ENCODE measurements at places on chromosomes 12 and 14. TPM values are rescaled to one million over a fixed set of nuclear protein-coding genes. Genes with fewer than 3 reads are reported as not detected.
A peak's percentile ranks its signal among the peaks of the same experiment; 100 is the strongest.

Gene C1R
- polyA plus RNA-seq: 254 TPM

Gene CCDC196
- not detected for polyA plus RNA-seq

Gene ADGRD1
- polyA plus RNA-seq: 9.3 TPM

Gene DLK1
- 0.89 TPM for polyA plus RNA-seq

Gene MEG3
- polyA plus RNA-seq: 86.5 TPM

Gene A2M
- polyA plus RNA-seq: 4.7 TPM

Gene ITGB7
- 9.2 TPM for polyA plus RNA-seq

Gene RGS6
- polyA plus RNA-seq: 0.54 TPM

Gene AHNAK2
- polyA plus RNA-seq: 0.34 TPM

Gene CLEC1B
- 0.09 TPM for polyA plus RNA-seq

Gene POTEG
- not detected for polyA plus RNA-seq

Gene REC8
- polyA plus RNA-seq: 135 TPM

Gene KERA
- not detected for polyA plus RNA-seq

Gene AMN
- 71.0 TPM for polyA plus RNA-seq

Gene TAS2R8
- not detected for polyA plus RNA-seq

Gene NEK9
- 66.5 TPM for polyA plus RNA-seq

Gene CAPZA3
- polyA plus RNA-seq: not detected

- no peak for DNase-seq
Observed at GRCh38 chr12:122150127-122150681, 23.8 kb downstream of the IL31 start.

- no peak for DNase-seq
Observed at GRCh38 chr12:98259693-98260092, 255.7 kb upstream of the TMPO start.

DNA sequence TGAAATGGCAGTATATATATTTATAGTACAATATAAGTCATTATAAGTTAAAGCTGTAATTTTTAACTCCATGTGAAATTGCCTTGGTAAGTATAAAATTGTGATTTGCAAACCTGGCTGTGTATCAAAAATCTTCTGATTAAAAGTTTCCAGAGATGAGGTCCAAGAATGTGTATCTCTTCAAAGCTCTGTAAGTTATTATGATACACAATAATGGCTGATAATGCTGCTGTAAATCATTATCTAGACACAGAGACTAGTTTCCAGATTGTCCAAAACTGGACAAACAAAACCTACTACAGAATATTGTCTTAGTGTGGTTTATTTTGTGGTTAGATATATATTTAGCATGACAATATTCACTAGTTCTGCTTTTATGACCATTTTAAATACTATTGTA, 514.8 kb downstream of the SLC6A15 start:
- DNase-seq: no peak

GRCh38 chr14:99073431-99073830, 198.6 kb downstream of the BCL11B start:
- DNase-seq: no peak

GRCh38 chr12:41604830-41605229, 416.7 kb downstream of the PDZRN4 start:
- DNase-seq: peak; percentile 10

GRCh38 chr12:123076604-123077297, 74.1 kb downstream of the PITPNM2 start:
- peak; percentile 15 for DNase-seq

DNA sequence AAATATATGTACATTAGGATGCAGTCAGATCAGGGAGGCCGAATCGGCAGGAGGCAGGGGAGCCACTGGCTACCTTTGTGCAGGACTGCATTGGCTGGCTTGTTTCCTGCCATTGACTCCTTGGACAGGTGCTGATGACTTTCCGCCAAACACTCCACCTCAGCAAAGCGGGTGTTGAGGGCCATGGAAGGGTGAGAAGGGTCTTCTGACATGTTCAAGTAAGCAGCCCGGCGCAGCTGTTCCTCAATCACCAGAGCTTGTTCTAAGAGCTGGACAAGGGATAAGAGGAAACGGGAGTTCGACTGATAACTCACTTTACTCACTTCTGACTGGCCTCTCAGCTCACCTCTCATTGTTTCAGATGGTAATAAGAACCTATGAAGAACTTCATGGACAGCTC, 4.9 kb upstream of the NOP2 start:
- DNase-seq: no peak

DNA sequence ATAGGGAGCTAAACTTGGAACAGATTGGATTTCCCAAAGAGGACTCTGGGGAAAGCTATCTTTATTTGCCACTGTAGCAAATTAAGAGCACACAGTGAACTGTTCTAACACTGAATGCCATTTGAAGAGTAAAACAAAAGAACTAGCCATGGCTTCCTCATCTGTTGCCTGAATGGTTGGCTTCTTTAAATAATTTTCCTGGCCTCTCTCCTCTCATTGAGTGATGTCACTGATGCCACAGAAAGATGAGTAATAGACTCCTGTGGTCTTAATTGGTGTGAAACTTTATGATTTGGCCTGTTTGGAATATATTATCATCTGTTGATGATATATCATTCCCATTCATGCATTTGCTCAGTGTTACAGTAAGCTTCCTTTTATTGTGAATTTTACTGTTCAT, 42.5 kb downstream of the WDR20 start:
- no peak for DNase-seq

- DNase-seq: no peak
Observed at GRCh38 chr12:14981049-14981448, 8.2 kb downstream of the PDE6H start.

GRCh38 chr14:73800970-73801515, 50.6 kb upstream of the PTGR2 start:
- peak; percentile 79 for DNase-seq

- DNase-seq: peak; percentile 24
Observed at GRCh38 chr12:56839915-56840325, 76.8 kb downstream of the HSD17B6 start.

- DNase-seq: no peak
Observed at GRCh38 chr12:105120551-105120950, 13.0 kb downstream of the WASHC4 start.

DNA sequence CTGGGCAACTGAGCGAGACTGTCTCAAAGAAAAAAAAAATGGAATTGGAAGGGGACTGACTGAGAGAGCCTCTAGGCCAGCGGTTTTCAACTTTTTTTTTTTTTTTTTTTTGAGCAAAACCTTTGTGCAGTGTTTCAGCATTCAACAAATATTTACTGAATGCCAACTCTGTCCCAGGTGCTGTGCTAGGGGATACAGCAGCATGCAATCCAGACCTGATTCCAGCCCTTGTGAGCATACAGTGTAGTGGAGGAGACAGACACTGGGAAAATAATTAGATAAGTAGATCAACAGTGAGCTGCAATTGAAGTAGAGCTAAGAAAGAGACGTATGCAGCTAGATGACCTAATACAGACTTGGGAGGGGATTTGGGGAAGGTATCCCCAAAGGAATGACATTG, 23.8 kb upstream of the LTBP2 start:
- DNase-seq: no peak

DNA sequence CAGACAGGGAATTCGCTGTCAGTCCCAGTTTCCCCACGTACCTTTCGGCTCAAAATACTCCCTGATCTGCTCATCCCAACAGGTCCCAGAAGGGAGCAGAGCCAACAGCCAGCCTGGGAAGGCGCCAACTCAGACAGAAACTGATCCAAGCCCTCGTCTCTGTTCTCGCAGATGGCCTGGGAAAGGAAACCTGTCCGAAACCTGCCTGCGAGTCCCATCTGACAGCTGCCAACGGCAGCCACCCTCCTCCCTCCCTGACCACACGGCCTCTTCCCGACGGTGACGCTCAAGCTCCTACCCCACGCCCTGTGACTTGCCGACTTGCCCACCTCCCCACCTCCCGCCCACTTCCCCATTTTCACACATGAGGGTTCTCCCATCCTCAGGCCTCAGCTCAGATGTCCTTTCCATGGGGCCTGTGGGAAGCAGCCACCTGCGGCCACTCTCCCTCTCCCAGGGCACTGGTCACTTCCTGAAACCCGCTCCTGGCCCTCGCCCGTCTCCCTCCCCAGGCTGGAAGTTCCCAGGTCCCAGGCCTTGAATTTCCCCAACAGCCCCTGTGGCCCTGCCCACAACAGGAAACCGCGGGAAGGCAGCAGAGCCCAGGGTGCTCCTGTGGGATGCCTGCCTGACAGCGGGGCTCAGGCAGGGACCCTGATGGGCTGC, 60.9 kb upstream of the FBRSL1 start:
- DNase-seq: no peak

DNA sequence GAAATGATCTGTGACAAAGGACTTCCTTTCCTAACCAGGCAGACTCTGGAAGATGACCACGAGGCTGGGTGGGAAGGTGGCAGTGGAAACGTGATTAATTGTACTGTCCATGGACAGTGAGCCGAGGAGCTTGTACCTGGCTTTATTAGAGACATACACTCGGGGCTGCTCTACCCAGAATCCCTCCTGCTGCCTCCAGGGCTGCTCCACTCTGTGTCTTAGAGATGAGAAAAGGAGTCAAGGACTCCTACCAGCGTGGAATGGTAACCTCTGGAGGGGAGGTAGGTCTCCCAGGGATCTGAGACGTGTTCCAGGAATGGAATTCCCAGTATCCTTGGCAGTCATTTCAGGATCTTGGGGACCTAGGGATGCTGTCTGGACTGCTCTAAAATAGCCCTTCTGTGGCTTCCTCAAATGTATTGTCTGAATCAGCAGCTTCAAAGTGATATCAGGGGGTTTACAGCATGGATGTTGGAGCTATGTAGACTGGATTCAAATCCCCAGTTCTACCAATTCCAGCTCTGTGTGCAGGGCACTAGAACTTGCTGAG, 237.8 kb downstream of the CACNA1C start:
- DNase-seq: no peak

DNA sequence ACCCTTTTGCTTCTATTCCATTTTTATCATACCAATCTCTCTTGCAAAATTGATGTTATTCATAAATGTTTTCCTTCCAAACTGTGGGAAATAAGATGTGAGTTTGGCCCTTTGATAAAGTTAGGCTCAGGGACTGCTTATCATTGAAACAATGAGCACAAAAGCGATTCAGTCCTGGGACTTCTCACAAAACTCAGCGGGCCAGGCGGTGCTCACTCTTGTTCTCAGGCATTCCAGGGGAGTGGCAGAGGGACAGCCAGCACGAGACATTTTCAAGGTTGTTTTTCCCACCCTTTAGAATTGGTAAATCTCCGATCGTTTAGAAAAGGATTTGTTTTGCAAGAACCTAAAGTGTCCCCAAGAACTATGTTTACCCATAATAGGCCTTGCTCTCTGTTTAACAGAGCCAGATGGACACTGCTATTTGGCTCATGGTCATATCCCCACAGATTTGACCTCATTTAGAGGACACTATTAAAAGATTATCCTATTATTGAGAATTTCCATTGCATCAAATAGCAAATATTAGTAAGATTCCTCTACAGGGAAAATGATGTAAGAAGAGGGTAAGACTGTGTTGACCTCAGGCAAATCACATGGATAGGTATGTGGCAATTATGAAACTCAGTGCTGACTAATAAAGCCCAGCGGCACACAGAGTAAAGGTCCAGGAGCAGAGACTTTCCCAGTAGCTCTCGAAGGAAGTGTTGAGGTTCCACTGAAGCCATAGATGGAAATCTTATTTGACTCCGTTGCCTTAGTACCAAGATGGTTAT, 102.7 kb upstream of the USP44 start:
- DNase-seq: peak; percentile 52

DNA sequence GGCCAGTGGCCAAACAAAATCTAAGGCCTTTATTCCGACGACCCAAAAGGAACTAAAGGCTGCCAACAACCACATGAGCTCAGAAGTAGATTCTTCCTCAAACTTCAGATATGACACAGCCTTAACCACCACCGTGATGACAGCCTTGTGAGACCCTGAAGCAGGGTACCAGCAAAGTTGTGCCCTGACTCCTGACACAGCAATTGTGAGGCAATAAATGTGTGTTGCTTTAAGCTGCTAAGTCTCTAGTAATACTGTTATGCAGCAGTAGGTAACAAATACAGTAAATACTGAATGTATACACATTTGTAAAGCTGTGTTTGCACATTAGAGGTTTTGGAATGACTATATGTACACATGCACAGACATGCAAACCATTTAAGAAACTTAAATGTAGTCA, 10.7 kb upstream of the SLC6A13 start:
- DNase-seq: no peak

- DNase-seq: peak; percentile 43
Observed at GRCh38 chr12:95815632-95816212, 25.2 kb upstream of the NTN4 start.

DNA sequence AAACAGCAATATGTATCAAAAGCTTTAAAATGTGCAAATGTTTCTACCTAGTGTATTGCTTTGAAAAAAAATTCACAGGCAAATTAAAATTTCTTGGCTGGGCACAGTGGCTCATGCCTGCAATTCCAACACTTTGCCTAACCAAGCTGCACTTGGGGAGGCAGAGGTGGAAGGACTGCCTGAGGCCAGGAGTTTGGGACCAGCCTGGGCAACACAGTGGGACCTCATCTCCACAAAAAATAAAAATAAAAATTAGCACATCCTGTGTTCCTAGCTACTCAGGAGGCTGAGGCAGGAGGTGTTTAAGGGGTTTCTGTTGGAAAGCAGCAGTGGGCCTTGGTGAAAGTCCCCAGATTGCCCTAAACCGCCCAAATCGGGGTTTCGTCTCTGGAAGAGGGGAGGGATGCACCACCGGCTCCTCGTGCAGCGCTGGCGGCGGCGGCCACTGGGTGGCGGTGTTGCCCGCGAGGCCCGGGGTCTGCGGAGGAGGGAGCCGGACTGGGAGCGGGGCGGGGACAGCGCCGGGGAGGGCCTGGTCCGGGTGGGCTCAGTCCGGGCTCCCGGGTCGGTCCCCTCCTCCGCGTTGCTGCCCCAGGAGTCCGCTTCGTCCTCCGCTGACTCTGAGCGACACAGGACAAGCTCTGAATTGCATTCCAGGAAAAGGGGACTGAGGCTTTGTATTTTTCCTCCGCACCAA, 265.6 kb downstream of the AACS start:
- DNase-seq: peak; percentile 59

DNA sequence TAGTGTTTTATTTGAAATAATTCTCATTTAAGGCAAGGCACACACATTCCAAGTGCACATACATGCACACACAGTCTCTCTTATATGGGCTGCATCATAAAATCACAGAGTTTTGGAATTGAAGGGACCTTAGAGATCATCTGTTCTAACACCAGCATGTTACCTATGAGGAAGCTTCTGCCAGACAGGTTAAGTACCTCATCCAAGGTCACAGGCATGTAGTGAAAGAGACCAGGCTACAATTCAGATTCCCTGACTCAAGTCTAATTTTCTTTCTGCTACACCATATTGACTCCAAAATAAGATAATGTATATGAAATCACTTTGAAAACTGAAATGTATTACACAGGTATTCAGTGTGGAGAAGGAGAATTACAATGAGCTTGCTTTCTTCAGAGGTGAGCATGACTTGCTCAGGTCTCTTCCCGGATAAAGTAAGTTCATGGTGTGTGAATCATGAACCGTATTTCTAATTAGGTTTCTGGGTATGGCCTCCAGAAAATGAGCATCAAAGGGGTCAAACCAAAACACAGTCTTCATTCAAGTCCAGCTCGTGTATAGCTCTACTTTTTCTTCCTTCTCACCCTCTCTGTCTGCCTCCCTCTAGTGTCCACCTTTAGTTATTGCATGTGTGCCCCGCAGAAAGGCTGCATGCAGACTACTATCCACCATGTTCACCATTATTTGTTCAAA, 411.9 kb downstream of the FUT8 start:
- DNase-seq: peak; percentile 79

Measured in small intestine (tissue), 16 donors.